ENCODE measurements at places on chromosomes 16 and 17. TPM values are rescaled to one million over a fixed set of nuclear protein-coding genes. Genes with fewer than 3 reads are reported as not detected.

HEATR9 gene
- not detected for total RNA-seq

EPX gene
- not detected for total RNA-seq

WDR59 gene
- 65.2 TPM for total RNA-seq

GRCh38 chr16:2033057-2033908, 6.6 kb downstream of the NHERF2 start:
- DNase-seq: peak; percentile 53

SGCA gene
- total RNA-seq: not detected

GRCh38 chr17:29560316-29560715, 6.5 kb downstream of the ABHD15 start:
- no peak for DNase-seq

GRCh38 chr17:37050920-37051319, 102.2 kb downstream of the AATF start:
- no peak for DNase-seq

FGF11 gene
- 0.20 TPM for total RNA-seq

RTN4RL1 gene
- total RNA-seq: not detected

DNA sequence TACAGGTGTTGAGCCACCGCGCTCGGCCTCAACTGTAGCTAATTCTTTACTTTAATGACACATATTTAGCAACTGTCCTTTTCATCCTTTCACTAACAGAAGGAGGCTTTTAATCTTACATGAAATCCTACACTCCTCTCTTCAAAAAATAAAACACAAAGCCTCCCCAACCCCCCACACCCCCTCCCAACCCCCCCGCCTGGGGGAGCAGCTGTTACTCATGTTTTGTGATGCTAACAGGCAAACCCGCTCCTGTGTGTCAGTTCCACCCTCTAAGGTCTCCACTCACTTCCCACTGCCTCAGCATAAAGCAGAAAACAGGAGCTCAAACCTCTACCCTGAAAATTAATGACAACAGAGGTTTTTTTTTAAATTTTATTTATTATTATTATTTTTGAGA, 55.4 kb upstream of the SLC25A19 start:
- DNase-seq: no peak

C17orf113 gene
- 1.1 TPM for total RNA-seq

KRTAP17-1 gene
- total RNA-seq: not detected

GRCh38 chr17:39777534-39778365, 40.0 kb downstream of the GRB7 start:
- no peak for DNase-seq

DNA sequence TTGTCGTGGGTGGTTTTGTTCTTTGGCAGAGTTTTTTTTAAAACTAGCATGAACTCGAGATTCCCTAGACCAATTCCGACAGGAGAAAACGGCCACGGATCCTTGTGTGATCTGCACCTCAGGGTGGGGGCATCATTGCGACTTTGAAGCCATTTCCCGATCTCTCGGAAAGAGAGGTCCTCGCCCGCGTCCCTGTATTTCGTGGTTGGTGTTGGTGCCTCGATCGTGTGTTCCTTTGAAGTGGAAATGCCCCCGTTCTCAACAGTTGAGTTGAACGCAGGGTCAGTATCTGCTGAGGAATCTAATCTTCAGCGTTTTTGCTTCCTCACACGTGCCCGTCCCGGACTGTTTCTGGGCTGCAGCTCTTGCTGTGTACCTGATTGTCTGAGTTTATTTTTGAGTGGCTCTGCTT, 1.1 kb downstream of the CRAMP1 start:
- DNase-seq: no peak

TMEM220 gene
- 0.73 TPM for total RNA-seq

- no peak for DNase-seq
These were observed 7.9 kb downstream of the TUBD1 start for GRCh38 chr17:59884861-59885260.

GRCh38 chr16:81444448-81445121, at the start of gene CMIP:
TSS of gene CMIP (plus strand) at chr16:81444808.
- DNase-seq: peak; percentile 68

KRTAP4-5 gene
- total RNA-seq: not detected

KRTAP4-1 gene
- total RNA-seq: not detected

OR1F1 gene
- not detected for total RNA-seq

DNA sequence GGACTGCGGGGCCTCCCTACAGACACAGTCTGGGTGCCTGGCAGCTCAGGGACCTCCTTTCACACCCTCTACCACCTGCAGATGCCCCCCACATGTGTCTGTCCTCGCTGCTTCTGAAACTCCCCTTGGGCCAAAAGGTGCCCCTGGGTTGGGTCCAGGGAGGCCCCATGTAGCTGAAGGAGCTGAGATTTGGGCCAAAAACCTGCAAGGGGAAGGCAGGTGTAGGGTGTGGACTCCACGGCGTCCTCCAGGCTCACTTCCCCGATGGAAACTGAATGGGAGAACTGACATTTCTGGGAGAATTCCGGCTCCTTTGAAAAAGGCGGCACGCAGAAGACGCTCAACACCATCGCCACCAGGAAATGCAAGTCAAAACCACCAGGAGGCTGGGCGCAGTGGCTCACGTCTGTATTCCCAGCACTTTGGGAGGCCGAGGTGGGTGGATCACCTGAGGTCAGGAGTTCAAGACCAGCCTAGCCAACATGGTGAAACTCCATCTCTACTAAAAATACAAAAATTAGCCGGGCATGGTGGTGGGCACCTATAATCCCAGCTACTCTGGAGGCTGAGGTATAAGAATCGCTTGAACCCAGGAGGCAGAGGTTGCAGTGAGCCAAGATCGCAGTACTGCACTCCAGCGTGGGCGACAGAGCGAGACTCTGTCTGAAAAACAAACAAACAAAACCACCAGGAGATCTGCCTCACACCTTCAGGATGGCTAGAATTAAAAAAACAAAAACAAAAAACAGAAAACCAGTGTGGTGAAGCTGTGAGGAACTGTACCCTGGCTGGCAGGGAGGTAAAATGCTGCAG, 13.2 kb upstream of the BAIAP2 start:
- DNase-seq: no peak

DNA sequence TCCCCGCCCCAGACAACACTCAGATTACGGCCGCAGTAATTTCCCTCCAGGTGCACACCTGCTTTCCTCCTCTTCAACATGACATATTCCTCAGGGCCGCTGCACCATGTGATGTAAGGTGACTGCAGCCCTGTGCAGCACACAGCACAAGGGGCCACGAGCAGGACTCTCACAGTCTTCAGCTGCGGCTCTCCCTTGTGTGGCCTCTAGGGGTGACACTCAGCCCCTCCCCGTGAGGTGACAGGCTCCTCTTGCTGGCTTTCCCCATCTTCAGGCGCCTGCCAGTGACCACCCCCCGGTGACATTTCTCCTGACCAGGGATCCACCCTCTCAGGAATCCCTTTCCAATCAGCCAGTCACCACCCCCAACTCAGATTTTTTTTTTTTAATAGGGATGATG, 31.3 kb upstream of the ABCC3 start:
- DNase-seq: peak; percentile 35

TP53TG3B gene
- not detected for total RNA-seq

- no peak for DNase-seq
These were observed 5.3 kb downstream of the IGFALS start for GRCh38 chr16:1788095-1788707.

PIMREG gene
- total RNA-seq: 33.8 TPM

UTS2R gene
- total RNA-seq: 0.13 TPM

TPPP3 gene
- total RNA-seq: 0.20 TPM

- DNase-seq: no peak
These were observed 41.8 kb downstream of the GAS7 start for GRCh38 chr17:10156599-10156947.

CD7 gene
- 29.7 TPM for total RNA-seq

CDIP1 gene
- total RNA-seq: 56.7 TPM

DNA sequence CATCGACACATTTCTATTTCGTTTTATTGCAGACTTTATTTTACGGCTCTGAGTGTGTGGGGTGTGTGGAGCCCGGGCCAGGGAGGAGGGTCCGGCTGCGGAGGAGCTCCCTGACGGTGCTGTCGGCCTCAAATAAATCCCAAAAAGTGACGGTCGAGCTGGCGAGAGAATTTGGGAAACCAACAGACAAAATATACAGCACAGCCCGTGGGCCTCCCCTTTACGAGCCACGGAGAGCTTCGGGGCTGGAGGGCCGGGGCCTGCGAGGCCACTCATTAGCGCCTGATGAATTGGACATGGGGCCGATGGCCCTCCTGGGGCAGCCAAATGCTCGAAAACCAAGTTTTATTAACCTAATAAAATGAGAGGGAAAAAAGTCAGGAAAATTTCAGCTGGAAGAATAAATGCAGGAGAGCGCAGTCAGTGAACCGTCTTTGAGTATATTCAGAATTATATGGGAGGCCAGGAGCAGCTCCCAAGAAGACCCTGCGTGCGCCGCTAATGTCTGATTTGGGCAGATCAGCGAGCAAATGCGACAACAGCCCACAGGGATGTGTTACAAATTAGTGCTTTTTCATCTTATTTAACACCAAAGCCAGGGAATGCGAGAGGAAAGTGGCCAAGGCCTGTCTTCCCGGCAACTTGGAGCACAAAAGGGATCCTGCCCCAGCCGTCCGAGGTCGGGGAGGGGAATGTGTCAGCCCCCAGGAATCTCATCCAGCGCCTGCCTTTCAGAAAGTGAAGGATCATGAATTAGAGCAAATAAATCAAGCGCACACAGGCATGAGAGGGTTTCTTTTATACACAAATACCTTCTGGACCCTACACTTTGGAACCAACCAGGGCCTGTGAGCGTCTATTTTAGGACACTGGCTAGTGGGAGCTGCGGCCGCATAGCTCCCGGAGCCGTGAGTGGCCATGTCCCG, 249.1 kb downstream of the C16orf95 start:
- DNase-seq: no peak

DNA sequence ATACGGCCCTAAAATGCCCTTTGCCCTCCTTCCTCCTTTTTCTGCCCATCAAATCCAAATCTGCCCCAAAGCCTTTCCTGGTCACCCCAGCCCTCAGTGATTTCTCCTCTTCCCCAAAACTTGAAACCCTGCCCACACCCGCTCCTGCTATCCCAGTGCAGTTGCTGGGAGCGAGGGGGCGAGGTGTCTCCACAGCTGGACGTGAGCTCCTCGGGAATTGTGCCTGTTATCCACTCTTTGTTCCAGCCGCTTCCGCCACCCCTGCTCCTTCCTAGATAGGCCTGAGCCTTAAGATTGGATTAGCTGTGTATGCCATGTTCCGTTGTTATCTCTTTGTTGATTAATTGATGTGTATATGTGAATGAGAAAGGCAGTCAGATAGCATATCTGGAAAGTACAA, 2.6 kb upstream of the KRT35 start:
- no peak for DNase-seq

DNA sequence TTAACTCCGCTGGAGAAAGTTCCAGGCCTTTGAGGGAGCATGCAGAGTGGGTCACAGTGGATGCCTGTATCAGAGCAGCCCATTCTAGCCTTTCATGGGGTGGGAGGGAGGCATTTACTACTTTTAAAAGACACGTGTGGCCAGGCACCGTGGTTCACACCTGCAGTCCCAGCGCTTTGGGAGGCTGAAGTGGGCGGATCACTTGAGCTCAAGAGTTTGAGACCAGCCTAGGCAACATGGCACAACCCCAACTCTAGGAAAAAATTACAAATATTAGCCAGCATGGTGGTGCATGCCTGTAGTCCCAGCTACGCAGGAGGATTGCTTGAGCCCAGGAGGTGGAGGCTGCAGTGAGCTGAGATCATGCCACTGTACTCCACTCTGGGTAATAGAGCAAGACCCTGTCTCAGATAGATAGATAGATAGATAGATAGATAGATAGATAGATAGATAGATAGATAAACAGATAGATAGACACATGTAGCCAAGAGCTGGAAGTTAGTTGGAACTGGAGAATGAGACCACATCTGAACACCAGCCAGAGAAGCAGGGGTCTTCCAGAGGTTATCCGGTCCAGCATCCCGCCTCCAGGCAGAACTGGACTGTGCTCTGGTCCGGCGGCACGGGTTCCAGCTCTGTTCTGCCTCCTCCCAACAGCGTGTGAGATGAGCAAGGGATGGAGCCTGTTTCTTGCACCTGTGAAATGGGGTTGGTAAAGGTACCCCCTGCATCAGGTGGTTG, 3.6 kb downstream of the ADCY7 start:
- no peak for DNase-seq

- no peak for DNase-seq
These were observed 16.7 kb upstream of the BLMH start for GRCh38 chr17:30308406-30308805.

CTRB2 gene
- total RNA-seq: not detected

DNA sequence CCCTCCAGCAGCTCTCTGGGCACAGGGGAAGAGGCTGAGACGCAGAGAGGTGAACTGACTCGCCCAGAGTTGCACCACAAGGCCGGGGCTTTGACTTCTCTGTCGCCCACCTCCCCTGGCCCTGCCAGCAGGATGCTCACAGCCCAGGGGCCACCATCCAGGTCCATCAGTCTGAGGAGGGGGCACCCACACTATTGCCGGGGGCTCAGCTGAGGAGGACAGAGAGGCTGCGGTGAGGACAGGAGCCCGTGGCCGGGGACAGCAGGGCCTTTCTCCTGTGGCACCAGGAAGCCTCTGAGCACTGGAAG, 32.6 kb downstream of the KDM8 start:
- no peak for DNase-seq

DNA sequence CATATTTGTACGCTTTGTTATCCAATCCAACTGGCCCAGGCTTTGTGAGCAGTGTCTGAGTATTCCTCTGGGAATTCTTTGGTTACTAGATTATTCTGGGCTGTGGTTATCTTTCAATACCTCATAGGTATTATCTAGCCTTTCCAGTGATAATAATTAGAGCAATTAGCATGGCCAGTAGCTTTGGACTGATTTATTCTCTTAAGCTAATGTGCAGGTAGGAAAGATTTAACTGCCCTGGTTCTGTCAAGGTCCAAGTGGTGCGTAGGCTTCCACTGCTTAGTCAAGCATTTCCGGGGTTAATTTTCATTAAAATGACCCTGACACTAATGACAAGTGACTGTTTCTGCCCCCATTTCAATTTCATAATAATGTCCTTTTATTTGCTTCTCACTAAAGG, 54.2 kb upstream of the PMFBP1 start:
- no peak for DNase-seq

DNA sequence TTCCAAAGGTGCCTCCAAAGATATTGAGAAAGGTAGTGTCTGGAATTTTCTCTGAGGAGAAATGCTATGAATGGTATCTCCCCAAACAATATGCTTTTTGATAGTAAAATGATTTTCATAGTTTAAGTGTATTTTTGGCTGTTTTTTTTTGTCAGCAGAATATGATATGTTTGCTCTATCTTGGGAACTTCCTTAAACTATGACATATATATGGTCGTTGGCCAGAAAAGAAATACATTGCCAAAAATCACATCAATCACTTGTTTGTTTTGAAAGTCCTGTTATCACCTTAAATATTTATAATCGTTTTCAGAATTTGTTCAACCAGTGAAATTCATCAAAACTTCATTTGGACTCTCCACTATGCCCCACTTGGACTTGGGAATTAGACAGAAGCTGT, 816.9 kb downstream of the CDH11 start:
- DNase-seq: no peak

- DNase-seq: peak; percentile 45
These were observed 13.2 kb downstream of the RAI1 start for GRCh38 chr17:17694169-17695081.

CSHL1 gene
- not detected for total RNA-seq

- DNase-seq: no peak
These were observed 126.9 kb downstream of the PARN start for GRCh38 chr16:14502932-14503741.

KRT35 gene
- not detected for total RNA-seq

NUPR1 gene
- 23.9 TPM for total RNA-seq

COPZ2 gene
- 1.5 TPM for total RNA-seq
